Skeletal muscle tissue (tissue), 5 donors: ENCODE measurements at places on chromosomes 16 and 17. TPM values are rescaled to one million over a fixed set of nuclear protein-coding genes. Genes with fewer than 3 reads are reported as not detected.

Gene SHISA6
- total RNA-seq: 2.1 TPM

Gene TMEM204
- total RNA-seq: 8.9 TPM

Gene UBE2Z
- total RNA-seq: 29.2 TPM

Gene C16orf92
- total RNA-seq: not detected

Gene SCGB1C2
- total RNA-seq: not detected

Gene CDC6
- total RNA-seq: 4.2 TPM

Gene NEUROD2
- not detected for total RNA-seq

Gene CDRT15
- not detected for total RNA-seq

Gene CCL11
- total RNA-seq: not detected

Gene CDRT4
- 1.6 TPM for total RNA-seq

Gene DGKE
- 6.8 TPM for total RNA-seq

Gene NKD1
- total RNA-seq: 2.1 TPM

Gene DLG4
- 7.3 TPM for total RNA-seq

Gene GPR142
- total RNA-seq: not detected

Gene ADAD2
- not detected for total RNA-seq

Gene HSPB9
- not detected for total RNA-seq

Gene SMTNL2
- 74.1 TPM for total RNA-seq

Gene HIC1
- total RNA-seq: 23.5 TPM

Gene TPPP3
- total RNA-seq: 135 TPM

Gene MEOX1
- 12.5 TPM for total RNA-seq

Gene CDK5RAP3
- 59.0 TPM for total RNA-seq

Gene METTL23
- total RNA-seq: 19.3 TPM

Gene C17orf107
- 2.6 TPM for total RNA-seq

Gene TRIM37
- 22.4 TPM for total RNA-seq

Gene IGSF6
- 3.1 TPM for total RNA-seq

Gene MYOCD
- total RNA-seq: 0.52 TPM

Gene SLFN12L
- 0.52 TPM for total RNA-seq
